ENCODE measurements at places on chromosomes 5 and 9.

GRCh38 chr9:2697492-2697891 is 19.8 kb upstream of the KCNV2 start:
- no peak for DNase-seq

GRCh38 chr9:112863214-112863613 is 27.5 kb downstream of the SLC46A2 start:
- DNase-seq, result peak; percentile 92

DNA sequence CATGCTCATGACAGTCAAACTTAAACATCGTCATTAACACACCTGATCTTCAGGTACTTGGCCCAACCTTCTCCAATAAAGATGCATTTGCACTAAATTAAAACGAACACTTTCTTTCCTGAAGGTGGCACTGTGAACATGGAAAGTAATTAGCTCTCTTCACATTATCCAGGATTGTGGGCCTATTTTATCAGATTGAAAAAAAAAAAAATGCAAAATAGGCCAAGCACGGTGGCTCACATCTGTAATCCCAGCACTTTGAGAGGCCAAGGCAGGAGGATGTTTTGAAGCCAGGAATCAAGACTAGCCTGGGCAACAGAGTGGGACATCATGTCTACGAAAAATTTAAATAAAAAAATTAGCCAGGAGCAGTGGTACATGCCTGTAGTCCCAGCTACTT is 14.4 kb upstream of the CDC20B start:
- no peak for DNase-seq

DNA sequence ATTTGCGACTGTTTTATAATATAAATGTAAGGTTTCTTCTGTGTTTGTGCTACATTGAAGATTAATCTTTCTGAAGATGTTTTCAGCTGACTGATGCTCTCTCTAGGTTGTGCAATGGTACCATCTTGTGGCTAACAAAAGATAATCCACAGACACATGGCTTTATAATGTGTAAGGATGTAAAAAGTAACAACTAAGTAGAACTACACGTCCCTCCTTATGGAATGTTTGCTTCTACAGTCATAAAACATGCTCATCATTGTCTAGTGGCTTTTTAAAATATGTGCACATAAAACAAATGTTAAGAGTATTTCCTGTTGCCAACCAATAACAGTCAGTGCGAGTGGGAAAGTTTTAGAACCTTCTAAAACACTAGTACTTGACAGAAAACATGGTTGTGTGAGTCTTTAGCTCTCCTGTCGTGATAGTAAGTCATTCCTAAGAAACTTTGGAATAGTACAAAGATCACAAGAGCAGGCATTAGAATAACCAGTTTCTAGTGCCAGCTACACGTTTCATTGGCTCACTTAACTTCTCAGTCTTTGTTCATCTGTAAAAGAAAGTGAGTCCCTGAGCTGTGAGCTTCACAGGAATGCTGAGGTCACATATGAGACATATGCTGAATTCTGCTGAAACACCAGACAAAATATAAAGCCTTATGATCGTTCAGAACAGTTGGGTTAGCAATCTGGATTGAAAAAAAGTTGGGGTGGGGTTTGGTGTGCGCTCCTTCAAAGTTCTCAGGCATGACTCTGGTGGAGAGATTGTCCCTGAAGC is 75.7 kb upstream of the GLIS3 start:
- no peak for DNase-seq

GRCh38 chr5:58145397-58145934 is 314.4 kb downstream of the PLK2 start:
- no peak for DNase-seq

DNA sequence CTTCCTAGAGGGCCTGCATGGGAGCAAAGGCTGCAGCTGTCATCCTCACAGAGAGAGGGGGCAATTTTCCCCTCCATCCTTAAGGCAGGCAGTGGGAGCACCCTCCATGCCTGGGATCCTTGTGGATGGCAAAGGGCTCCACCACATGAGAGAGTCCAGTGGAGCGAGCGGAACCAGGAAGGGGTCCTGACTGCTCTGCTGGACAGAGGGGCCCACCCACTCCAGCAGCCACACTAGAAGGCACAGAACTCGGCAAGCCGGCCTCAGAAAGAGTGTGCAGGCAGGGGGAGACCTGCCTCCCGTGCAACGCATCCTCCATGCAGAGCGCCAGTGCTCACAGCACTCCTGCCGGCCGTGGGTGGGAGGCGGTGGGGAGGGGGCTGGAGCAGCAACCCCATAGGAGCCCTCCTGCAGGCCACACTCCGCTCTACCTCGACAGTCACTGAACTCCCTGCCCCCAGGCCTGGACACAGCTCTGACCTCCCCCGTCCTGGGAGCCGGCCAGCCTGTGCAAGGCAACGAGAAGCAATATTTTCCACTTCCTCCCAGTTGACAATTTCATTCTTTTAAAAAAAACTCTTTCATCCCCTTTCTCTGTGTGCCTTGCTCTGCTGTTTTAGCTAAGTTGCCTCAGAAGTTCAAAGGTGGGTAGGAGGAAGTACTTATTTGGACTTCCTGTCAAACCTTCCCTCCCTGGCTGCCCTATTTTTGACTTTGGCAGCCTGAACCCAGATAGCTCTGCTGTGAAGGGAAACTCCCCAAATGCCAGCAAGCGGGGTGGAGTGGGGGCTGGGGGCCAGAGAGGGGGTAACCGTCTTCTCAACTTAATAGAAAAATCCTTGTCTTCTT is 5.3 kb upstream of the LCP2 start:
- peak; percentile 76 for DNase-seq

- DNase-seq, result no peak
Observed at GRCh38 chr5:173198049-173198448, 37.0 kb downstream of the NKX2-5 start.

GRCh38 chr9:87269296-87270176 is 228.1 kb upstream of the DAPK1 start:
- DNase-seq, result no peak

DNA sequence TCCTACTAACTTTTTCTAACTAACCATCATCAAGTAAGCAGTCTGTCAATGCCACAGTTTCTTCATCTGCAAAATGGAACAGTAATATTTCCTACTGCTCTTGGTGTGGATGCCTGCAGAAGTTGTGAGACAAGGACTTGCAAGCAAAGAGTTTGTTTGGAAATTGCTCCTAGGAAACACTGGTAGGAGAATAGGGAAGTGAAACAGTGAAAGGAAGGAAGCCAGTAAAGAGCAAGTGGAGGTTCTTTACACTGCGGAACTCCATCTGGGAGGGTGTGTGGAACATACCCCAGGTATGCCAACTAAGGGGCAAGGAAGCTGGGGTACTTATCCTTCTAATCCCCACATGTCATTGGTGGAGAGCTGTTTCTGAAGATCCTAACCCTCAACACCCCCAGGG is 119.9 kb downstream of the FOXD1 start:
- no peak for DNase-seq

DNA sequence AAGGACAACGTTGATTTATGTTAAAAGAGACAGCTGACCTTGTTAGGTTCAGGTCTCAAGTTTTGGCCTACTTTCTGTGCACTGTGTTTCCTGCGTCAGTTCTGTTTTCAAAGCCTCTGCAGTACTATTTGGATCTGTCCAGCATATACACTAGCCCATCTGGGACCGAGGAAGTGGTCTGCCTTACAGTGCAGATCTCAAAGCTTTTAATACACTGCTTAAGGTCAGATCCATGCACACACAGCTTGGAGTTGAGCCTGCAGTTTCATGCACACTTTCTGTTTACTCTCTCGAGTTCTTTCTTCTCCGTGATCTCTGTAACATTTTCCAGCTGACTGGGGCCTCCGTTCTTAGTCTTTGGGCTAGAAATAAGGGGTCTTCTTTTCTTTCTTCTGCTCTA is 24.1 kb downstream of the CARTPT start:
- no peak for DNase-seq
